Naive thymus-derived CD8-positive, alpha-beta T cell (primary cell): ENCODE measurements at places on chromosomes 5 and 9.

DNA sequence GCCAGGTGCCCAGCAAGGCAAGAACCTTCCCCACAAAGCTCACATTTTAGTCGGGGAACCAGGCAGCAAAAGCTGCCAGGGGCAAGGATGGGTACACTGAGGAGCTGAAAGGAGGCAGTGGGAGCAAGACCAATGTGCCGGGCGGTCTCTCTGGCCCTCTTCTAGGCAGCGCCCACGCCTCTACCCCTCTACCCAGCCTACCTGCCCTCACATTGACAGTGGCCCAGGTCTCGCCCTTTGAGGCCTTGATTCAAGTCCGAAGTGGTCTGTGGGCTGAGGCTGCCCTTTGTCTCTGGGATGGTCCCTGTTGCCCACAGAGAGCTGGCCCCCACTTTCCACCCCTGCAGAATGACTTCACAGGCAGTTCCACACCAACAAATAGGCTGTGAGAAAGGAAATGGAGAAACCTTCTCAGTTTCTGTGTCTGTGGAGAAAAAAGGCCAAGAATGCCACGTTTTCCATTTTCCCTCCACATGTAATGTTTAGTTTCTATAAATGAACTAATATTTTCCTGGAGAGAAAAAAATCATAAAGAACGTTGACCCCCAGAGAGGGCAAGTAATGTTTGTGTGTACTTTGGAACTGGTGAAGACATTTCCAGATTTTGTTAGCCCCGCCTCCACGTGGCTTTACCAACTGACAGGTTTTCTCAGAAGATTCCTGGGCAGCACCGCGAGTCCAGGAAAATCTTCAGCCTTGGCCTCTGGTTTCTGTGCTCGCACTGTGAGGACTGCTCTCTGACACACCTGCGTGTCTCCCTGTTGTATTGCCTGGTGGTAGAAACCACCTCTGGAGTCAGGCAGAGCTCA, 57.4 kb upstream of the ANGPTL2 start:
- H3K27me3 ChIP-seq, result no peaks in the 10 kb centered on the region
- no peak for DNase-seq
- no peak overlapping the region for H3K4me3 ChIP-seq
- H3K36me3 ChIP-seq, result peaks cover 19% of the 10 kb centered on the region
- no peak overlapping the region for H3K27ac ChIP-seq

- DNase-seq, result no peak
- H3K27me3 ChIP-seq, result peaks cover 27% of the 10 kb centered on the region
- no peak overlapping the region for H3K4me3 ChIP-seq
- H3K36me3 ChIP-seq, result peaks cover 3% of the 10 kb centered on the region
Measured at GRCh38 chr9:93807166-93808074, 147.7 kb downstream of the BARX1 start.

- H3K36me3 ChIP-seq, result no peaks in the 10 kb centered on the region
- H3K4me3 ChIP-seq, result no peak overlapping the region
Measured at GRCh38 chr5:144403058-144403457, 232.4 kb downstream of the KCTD16 start.

GRCh38 chr5:11588803-11589202, 315.4 kb downstream of the CTNND2 start:
- H3K27me3 ChIP-seq, result peaks cover 4% of the 10 kb centered on the region
- no peaks in the 10 kb centered on the region for H3K36me3 ChIP-seq
- no peak overlapping the region for H3K4me3 ChIP-seq
- no peak overlapping the region for H3K27ac ChIP-seq
- peaks cover 2% of the 10 kb centered on the region for H3K4me1 ChIP-seq

DNA sequence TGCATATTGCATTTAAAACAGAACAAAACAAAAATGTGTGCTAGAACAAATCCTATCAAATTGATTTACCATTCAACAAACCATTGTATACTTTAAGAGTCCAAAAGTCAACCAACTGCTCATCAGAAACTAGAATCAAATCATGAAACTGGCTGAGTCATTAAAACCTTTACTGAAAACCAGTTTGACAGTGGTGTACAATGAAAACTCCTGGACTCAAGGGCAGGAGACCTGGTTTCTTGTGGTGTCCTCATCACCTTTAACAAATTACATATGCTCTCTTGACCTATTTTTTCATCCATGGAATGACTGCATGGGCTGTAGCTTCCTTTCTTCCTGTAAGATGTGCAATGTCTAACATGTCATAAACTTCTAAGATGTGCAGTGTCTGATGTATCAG, 315.3 kb upstream of the SLC30A5 start:
- H3K27me3 ChIP-seq, result no peaks in the 10 kb centered on the region
- H3K4me3 ChIP-seq, result no peak overlapping the region
- no peak for DNase-seq
- no peaks in the 10 kb centered on the region for H3K4me1 ChIP-seq
- H3K27ac ChIP-seq, result no peak overlapping the region

- H3K4me3 ChIP-seq, result no peak overlapping the region
- no peaks in the 10 kb centered on the region for H3K27me3 ChIP-seq
- H3K4me1 ChIP-seq, result peaks cover 22% of the 10 kb centered on the region
Measured at GRCh38 chr5:171911152-171911551, 95.3 kb downstream of the FBXW11 start.

- H3K27me3 ChIP-seq, result no peaks in the 10 kb centered on the region
- H3K4me1 ChIP-seq, result no peaks in the 10 kb centered on the region
- no peak overlapping the region for H3K27ac ChIP-seq
- H3K36me3 ChIP-seq, result no peaks in the 10 kb centered on the region
Measured at GRCh38 chr5:160835818-160836528, 16.0 kb downstream of the ATP10B start.

DNA sequence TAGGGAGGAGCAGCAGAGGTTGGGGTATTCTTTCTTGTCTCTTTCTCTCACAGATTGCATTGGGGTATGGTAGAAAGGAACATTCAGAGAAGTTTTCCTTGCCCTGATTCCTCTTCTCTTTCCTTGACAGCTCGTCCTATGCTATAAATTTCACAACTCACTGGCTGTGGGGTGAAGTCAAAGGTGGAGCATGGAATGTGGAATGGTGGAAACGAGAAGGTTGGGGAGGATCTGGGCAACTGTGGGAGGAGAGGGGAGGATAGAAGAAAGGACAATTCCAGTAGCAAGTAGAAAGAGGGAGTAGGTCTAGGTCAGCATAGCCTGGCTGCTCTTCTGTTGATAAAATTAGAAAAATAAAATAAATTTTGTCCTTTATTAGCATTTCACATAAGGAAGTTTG, 39.0 kb upstream of the POC5 start:
- no peaks in the 10 kb centered on the region for H3K36me3 ChIP-seq
- H3K4me3 ChIP-seq, result no peak overlapping the region
- no peak overlapping the region for H3K27ac ChIP-seq
- H3K27me3 ChIP-seq, result peaks cover 12% of the 10 kb centered on the region

GRCh38 chr5:178090856-178091255, 22.5 kb upstream of the N4BP3 start:
- no peak for DNase-seq
- peaks cover 9% of the 10 kb centered on the region for H3K4me1 ChIP-seq
- H3K4me3 ChIP-seq, result no peak overlapping the region

DNA sequence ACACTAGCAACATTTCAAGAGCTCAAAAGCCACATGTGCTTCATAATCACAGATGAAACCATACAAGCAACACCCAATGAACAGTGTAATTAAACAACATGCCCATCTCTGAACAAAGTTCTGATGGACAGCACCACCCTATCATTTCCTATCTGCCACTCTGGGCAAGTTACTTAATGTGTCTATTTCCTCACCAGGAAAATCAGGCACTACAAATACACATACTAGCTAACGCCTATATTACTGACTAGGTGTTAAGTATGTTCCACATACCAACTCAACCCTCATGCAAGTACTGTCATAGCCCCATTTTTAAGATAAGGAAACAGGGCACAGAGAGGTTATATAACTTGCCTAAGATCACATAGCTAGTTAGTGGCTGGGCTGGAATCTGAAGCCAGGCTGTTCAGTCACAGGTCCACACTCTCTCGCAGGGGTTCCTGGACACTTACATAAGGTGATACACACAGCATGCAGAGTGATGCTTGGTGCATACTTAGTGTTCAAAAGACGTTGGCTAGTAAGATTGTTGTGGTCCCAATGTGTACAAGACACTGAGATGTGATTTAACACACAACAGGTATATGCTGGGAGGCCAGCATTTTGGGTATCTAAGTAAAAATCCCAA, 24.2 kb downstream of the CORO2A start:
- no peaks in the 10 kb centered on the region for H3K27me3 ChIP-seq
- peaks cover 85% of the 10 kb centered on the region for H3K4me1 ChIP-seq
- H3K4me3 ChIP-seq, result no peak overlapping the region
- no peak for DNase-seq
- H3K36me3 ChIP-seq, result peaks cover 4% of the 10 kb centered on the region

- no peaks in the 10 kb centered on the region for H3K36me3 ChIP-seq
- peaks cover 3% of the 10 kb centered on the region for H3K4me1 ChIP-seq
- no peak overlapping the region for H3K4me3 ChIP-seq
- no peak for DNase-seq
Measured at GRCh38 chr9:95796029-95796428, 79.5 kb upstream of the ERCC6L2 start.

DNA sequence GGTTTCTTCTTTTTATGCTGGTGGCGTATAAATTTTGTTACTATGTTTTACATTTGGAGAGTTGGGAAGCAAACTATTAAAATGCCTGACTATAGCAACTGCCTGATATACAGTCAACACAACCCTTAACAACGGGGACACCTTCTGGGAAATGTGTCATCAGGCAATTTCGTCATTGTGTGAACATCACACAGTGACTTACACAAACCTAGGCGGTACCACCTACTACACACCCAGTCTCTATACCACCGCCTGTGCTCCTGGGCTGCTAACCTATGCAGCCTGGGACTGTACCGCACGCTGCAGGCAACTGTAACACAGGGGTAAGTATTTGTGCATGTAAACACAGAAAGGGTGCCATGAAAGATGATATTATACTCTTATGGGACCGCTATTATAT, 1.3 kb upstream of the CDHR2 start:
- H3K27ac ChIP-seq, result peak overlapping the region; percentile 76
- H3K27me3 ChIP-seq, result no peaks in the 10 kb centered on the region
- H3K4me3 ChIP-seq, result no peak overlapping the region
- H3K36me3 ChIP-seq, result no peaks in the 10 kb centered on the region
- no peak for DNase-seq

GRCh38 chr5:9207817-9208418, 338.0 kb downstream of the SEMA5A start:
- H3K4me3 ChIP-seq, result no peak overlapping the region
- no peaks in the 10 kb centered on the region for H3K36me3 ChIP-seq
- H3K27ac ChIP-seq, result no peak overlapping the region
- H3K27me3 ChIP-seq, result peaks cover 5% of the 10 kb centered on the region

DNA sequence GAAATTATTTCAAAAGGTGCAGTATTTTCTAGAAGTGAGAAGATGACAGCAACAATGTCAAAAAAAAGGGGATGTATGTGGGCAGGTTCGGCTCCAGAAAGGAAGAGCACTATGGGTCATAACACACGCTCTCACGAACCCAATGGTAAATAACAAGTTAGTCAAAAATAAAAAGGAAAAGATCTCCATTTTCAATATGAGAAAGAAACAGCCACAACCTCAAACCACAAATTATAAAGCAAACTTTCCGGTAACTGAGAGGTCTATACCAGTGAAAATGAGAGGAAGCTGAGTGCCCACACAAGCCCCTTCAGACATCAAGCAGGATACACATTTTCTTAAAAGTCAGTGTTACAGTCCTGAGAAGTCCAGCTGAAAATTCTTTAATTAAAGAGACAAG, 398.5 kb upstream of the RPS23 start:
- H3K36me3 ChIP-seq, result no peaks in the 10 kb centered on the region
- H3K27ac ChIP-seq, result peak overlapping the region; percentile 33
- DNase-seq, result no peak
- peaks cover 15% of the 10 kb centered on the region for H3K4me1 ChIP-seq
- peak overlapping the region; percentile 30 for H3K4me3 ChIP-seq

DNA sequence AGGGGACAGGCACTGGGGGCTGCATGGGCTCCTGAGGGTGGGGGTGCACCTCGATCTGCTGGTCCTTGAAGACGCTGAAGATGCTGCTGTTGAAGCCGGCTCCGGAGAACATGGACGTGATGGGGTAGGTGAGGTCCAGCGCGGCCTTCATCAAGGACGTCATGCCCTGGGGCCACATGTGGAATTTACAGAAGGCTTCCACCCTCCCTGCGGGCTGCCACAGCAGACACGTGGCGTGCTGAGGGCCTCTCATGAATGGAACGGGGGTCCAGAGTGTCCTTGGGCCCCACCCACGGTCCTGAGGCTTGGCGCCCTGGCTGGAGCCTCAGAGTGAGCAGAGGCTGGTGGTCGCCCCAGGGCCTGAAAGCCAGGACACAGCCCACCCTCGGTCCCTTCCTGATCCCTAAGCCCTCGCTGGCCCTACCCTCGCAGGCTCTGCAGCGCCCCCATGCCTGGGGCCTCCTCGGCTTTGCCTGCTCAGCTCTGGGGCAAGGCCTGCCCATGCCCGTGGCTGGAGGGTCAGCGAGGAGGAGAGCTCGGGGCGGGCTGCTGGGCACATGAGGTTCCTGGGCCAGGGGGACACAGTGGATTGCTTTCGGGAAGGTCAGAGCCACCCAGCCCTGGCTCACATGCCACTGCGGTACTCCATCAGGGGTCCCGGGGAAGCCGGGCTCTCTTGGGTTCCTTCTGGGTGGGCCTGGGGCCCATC, 5.3 kb upstream of the NSMF start:
- DNase-seq, result no peak
- H3K4me1 ChIP-seq, result peaks cover 26% of the 10 kb centered on the region
- H3K27ac ChIP-seq, result peak overlapping the region; percentile 41
- H3K36me3 ChIP-seq, result peaks cover 2% of the 10 kb centered on the region
- H3K27me3 ChIP-seq, result no peaks in the 10 kb centered on the region
- no peak overlapping the region for H3K4me3 ChIP-seq

GRCh38 chr5:60470881-60471280, 229.1 kb downstream of the DEPDC1B start:
- H3K36me3 ChIP-seq, result no peaks in the 10 kb centered on the region
- no peaks in the 10 kb centered on the region for H3K4me1 ChIP-seq
- no peak overlapping the region for H3K4me3 ChIP-seq
- no peak for DNase-seq
- no peak overlapping the region for H3K27ac ChIP-seq
- H3K27me3 ChIP-seq, result peaks cover 2% of the 10 kb centered on the region

- peaks cover 11% of the 10 kb centered on the region for H3K4me1 ChIP-seq
- no peak for DNase-seq
- H3K4me3 ChIP-seq, result peak overlapping the region; percentile 24
- H3K27ac ChIP-seq, result no peak overlapping the region
- no peaks in the 10 kb centered on the region for H3K36me3 ChIP-seq
- peaks cover 2% of the 10 kb centered on the region for H3K27me3 ChIP-seq
Measured at GRCh38 chr5:476102-476813, 33.3 kb downstream of the EXOC3 start.

- no peak for DNase-seq
- no peak overlapping the region for H3K4me3 ChIP-seq
- no peak overlapping the region for H3K27ac ChIP-seq
- H3K4me1 ChIP-seq, result no peaks in the 10 kb centered on the region
- no peaks in the 10 kb centered on the region for H3K36me3 ChIP-seq
- peaks cover 3% of the 10 kb centered on the region for H3K27me3 ChIP-seq
Measured at GRCh38 chr9:130982636-130983358, 26.2 kb upstream of the LAMC3 start.

DNA sequence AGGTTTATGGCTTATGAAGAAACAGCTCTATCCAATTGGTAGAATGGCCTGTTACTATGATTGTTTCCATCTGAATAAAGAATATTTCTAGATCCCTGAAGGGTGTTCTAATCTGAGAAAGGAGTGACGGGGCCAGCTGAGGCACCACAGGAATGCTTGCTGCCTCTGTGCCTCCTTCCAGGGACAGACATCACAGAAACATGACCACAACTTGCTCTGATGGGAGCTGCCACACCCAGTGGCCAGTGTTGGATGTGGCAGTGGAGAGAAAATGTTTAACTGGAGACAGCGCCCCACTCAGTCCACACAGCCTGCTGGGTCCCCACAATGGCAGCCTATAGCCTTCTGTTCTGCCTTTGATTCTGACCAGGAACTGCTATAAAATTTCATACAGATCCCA, 38.6 kb upstream of the TESK1 start:
- no peaks in the 10 kb centered on the region for H3K27me3 ChIP-seq
- H3K27ac ChIP-seq, result no peak overlapping the region
- DNase-seq, result no peak
- H3K36me3 ChIP-seq, result no peaks in the 10 kb centered on the region
